Vagina (tissue), 2 donors: ENCODE measurements at places on chromosomes 3 and 15.

DNA sequence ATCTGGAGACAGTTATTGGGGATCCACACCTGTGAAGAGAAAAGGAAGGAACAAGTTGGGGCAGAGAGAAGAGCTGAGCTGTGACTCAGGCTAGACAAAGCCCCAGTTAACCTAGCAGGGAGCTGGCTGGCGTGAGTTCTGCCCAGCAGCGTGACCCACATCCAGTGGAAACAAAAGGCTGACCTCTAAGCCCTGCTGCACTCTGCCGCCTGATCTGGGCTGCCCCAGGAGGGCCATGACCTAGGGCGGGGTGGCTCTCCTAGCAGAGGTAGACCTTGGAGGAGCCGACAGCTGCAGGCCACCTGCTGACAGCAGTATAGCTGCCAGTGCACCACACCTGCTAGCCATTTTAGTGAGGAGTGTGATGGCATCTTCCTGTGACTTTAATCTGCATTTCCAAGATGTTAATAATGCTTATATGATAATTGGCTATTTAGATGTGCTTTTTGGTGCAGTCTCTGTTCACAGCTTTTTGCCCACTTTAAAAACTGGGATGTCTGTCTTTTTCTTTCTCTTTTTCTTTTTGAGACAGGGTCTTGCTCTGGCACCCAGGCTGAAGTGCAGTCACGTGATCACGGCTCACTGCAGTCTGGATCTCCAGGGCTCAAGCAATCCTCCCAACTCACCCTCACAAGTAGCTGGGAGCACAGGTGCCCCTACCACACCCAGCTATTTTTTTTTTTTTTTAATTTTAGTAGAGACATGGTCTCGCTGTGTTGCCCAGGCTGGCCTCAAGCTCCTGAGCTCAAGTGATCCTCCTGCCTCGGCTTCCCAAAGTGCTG is 78.1 kb downstream of the LSM3 start:
- no peak overlapping the region for H3K4me3 ChIP-seq
- no peak for DNase-seq
- no peaks in the 10 kb centered on the region for H3K4me1 ChIP-seq
- H3K36me3 ChIP-seq: no peaks in the 10 kb centered on the region

- no peak overlapping the region for H3K27ac ChIP-seq
- DNase-seq: no peak
- no peaks in the 10 kb centered on the region for H3K27me3 ChIP-seq
- H3K4me1 ChIP-seq: no peaks in the 10 kb centered on the region
- no peaks in the 10 kb centered on the region for H3K36me3 ChIP-seq
- no peak overlapping the region for H3K4me3 ChIP-seq
Observed at GRCh38 chr3:148070041-148070440, 627.7 kb upstream of the AGTR1 start.

- no peak for DNase-seq
- H3K27ac ChIP-seq: no peak overlapping the region
- no peaks in the 10 kb centered on the region for H3K36me3 ChIP-seq
- no peak overlapping the region for H3K4me3 ChIP-seq
- H3K4me1 ChIP-seq: no peaks in the 10 kb centered on the region
Observed at GRCh38 chr15:75867449-75867848, 24.2 kb downstream of the UBE2Q2 start.

GRCh38 chr3:172580680-172581401 is 57.6 kb upstream of the TNFSF10 start:
- H3K4me1 ChIP-seq: peaks cover 46% of the 10 kb centered on the region
- no peaks in the 10 kb centered on the region for H3K27me3 ChIP-seq

DNA sequence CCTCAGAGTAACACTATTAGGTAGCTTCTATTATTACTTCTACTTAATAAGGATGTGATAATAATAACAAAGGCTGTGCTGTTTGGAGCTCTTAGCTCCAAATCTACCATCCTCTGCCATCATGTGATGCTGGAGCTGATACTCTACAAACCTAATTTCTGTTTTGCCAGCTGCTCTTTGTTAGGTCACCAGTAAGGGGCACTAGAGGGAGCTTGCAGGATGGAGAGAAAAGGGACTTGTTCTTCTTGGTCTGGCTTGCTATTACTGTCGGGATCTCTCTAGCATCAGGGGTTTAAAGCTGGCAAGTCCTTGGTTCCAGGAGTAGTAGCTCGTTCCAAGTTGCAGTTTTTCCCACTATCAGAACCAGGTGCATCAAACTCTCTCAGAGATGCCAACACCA is 194.9 kb upstream of the KBTBD8 start:
- H3K36me3 ChIP-seq: no peaks in the 10 kb centered on the region
- DNase-seq: no peak
- H3K4me3 ChIP-seq: no peak overlapping the region
- no peaks in the 10 kb centered on the region for H3K27me3 ChIP-seq
- no peak overlapping the region for H3K27ac ChIP-seq

- H3K4me3 ChIP-seq: no peak overlapping the region
- DNase-seq: no peak
- no peak overlapping the region for H3K27ac ChIP-seq
Observed at GRCh38 chr15:88970232-88970631, 57.1 kb upstream of the MFGE8 start.

GRCh38 chr15:71752128-71752527 is 58.2 kb upstream of the NR2E3 start:
- H3K4me3 ChIP-seq: no peak overlapping the region
- no peak overlapping the region for H3K27ac ChIP-seq

- no peaks in the 10 kb centered on the region for H3K27me3 ChIP-seq
- no peak overlapping the region for H3K4me3 ChIP-seq
- no peaks in the 10 kb centered on the region for H3K36me3 ChIP-seq
- H3K4me1 ChIP-seq: peaks cover 7% of the 10 kb centered on the region
Observed at GRCh38 chr3:46124216-46125177, 83.6 kb downstream of the CCR1 start.

GRCh38 chr3:134704556-134704955 is 53.7 kb upstream of the KY start:
- H3K27me3 ChIP-seq: no peaks in the 10 kb centered on the region
- no peak for DNase-seq

DNA sequence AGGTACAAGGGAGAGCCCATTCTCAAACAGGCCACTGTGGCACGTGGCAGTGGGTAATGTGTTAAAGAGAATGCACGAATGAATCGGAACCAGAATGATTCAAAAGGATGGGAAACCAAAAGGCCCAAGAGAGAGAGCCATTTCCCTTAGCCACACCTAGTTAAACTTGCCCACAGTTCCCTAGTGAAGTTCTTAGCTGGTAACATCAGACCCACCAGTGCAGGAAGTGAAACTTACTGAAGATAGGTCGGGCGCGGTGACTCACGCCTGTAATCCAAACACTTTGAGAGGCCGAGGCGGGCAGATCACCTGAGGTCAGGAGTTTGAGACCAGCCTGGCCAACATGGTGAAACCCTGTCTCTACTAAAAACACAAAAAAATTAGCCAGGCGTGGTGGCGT is 97.1 kb downstream of the MEX3B start:
- H3K4me1 ChIP-seq: peaks cover 9% of the 10 kb centered on the region
- no peak for DNase-seq
- H3K4me3 ChIP-seq: no peak overlapping the region
- H3K27me3 ChIP-seq: no peaks in the 10 kb centered on the region
- H3K27ac ChIP-seq: no peak overlapping the region
- no peaks in the 10 kb centered on the region for H3K36me3 ChIP-seq

GRCh38 chr3:138023754-138024153 is 13.8 kb downstream of the CLDN18 start:
- H3K27me3 ChIP-seq: no peaks in the 10 kb centered on the region
- no peak for DNase-seq
- no peaks in the 10 kb centered on the region for H3K36me3 ChIP-seq
- no peak overlapping the region for H3K27ac ChIP-seq
- H3K4me1 ChIP-seq: no peaks in the 10 kb centered on the region

DNA sequence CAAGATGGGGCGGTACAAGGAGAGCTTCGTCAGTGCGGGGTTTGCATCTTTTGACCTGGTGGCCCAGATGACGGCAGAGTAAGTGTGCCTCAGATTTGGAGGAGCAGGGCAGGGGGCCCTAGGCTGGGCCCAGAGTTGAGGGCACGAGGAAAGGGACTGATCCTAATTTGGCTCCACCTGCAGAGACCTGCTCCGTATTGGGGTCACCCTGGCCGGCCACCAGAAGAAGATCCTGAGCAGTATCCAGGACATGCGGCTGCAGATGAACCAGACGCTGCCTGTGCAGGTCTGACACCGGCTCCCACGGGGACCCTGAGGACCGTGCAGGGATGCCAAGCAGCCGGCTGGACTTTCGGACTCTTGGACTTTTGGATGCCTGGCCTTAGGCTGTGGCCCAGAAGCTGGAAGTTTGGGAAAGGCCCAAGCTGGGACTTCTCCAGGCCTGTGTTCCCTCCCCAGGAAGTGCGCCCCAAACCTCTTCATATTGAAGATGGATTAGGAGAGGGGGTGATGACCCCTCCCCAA is 19.8 kb downstream of the EPHB3 start:
- peaks cover 24% of the 10 kb centered on the region for H3K4me1 ChIP-seq
- no peaks in the 10 kb centered on the region for H3K36me3 ChIP-seq
- no peak overlapping the region for H3K4me3 ChIP-seq
- peak overlapping the region; percentile 10 for H3K27ac ChIP-seq
- H3K27me3 ChIP-seq: no peaks in the 10 kb centered on the region

DNA sequence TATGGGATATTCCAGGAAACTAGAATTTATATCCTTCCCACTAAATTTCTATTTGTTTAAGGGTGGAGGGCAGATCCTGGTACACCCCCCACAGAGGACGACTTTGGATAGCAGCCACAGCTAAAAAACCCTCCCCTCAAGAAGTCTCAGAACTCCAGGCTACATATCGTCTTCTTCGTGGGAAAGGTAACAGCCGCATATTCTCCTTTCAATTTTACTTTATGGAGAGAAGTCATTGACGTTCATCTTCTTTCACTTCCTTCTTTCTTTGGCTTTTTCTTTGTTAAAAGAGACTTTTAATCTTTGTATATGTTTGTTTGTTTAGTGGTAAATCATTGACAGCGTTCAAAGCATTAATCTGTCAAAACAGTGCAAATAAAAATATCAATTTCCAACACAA is 36.3 kb downstream of the TRIP4 start:
- H3K27me3 ChIP-seq: no peaks in the 10 kb centered on the region
- no peak for DNase-seq
- H3K4me3 ChIP-seq: no peak overlapping the region
- H3K4me1 ChIP-seq: no peaks in the 10 kb centered on the region

DNA sequence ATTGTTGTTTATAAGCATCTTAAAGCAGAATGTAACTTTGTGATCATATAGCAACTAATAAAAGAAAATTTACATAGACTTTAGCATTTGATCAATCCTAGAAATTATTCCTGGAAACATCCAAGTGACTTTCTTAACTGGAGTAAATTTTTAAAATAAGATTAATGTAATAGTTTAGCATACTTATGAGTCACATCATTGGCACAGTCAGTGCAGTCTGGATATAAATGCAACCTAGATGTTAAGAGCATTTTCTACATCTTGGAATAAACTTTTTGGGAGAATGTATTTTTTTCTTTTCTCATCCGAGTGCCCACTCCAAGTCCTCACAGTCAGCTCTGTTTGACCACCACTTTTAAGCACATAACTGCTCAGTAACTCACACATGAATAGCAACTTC is 324.6 kb upstream of the PLSCR5 start:
- no peak overlapping the region for H3K4me3 ChIP-seq
- no peaks in the 10 kb centered on the region for H3K36me3 ChIP-seq
- H3K4me1 ChIP-seq: no peaks in the 10 kb centered on the region
- DNase-seq: no peak
- no peaks in the 10 kb centered on the region for H3K27me3 ChIP-seq

DNA sequence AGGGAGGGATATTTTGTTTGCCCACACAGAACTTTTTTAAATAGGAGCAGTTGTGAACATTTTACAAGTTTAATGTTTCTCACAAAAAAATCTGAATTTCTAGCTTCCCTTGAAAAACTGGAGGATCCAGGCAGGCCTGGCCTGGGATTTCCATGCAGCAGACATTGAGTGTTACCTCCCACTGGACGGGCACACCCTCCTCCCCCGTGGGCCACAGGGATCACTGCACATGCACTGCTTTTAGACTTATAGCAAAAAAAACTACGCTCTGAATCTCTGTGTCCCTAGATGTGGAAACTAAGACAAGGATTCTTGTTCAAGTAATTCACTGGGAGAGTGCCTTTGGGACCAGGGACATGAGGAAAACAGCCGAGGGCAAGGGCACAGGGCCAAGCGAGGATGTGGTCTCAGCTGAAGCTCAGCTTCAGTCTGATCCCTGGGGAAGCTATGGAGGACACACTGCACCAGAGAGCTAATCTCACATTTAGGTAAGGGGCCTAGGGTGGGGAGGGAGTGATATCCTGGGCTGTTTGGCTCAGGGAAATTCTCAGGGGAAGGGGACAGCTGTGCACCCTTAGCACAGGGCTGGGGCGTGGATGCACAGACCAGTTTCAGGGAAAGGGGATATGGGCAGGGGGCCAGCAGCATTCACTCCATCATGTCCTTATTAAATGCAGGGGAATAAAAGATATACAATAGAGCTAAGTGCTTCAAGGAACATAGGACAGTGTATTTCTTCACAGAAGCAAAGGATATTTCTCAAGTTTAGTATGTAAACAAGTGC is 46.0 kb downstream of the FSIP1 start:
- H3K27me3 ChIP-seq: no peaks in the 10 kb centered on the region
- no peak overlapping the region for H3K27ac ChIP-seq
- no peaks in the 10 kb centered on the region for H3K4me1 ChIP-seq
- no peaks in the 10 kb centered on the region for H3K36me3 ChIP-seq

DNA sequence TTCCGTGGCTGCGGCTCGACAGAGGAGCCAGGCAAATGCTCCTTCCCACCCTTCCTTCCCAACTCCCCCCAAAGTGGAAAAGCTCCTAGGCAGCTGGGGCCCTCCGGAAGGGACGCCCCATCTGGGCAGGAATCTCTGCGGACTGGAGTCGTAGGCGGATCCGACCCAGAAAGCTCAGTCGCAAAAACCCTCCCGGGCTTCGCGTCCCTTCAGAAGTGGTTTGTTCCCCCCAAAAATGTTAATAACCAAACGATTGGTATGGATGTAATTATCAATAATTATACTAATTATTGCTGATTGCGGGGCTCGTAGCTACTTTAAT is 3.8 kb downstream of the RNU6-1 start:
- peaks cover 17% of the 10 kb centered on the region for H3K27me3 ChIP-seq
- peaks cover 54% of the 10 kb centered on the region for H3K4me1 ChIP-seq
- H3K36me3 ChIP-seq: no peaks in the 10 kb centered on the region

DNA sequence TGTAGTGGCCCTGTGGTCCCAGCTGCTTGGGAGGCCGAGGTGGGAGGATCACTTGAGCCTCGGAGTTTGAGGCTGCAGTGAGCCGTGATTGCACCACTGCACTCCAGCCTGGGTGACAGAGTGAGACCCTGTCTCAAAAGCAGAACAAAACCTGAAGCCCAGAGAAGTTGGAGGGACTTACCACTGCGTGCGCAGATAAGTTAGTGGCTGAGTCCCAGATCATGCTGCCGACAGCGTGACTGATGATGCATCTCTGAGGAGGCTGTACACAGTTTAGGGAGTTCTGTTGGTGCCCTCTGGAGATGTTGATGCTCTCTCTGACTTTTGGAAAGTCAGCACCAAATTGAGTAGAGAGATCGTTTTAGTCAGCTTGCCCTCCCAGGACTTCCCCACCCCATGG is 15.8 kb upstream of the ABTB1 start:
- H3K4me3 ChIP-seq: no peak overlapping the region
- H3K27ac ChIP-seq: no peak overlapping the region
- no peaks in the 10 kb centered on the region for H3K36me3 ChIP-seq
- no peaks in the 10 kb centered on the region for H3K4me1 ChIP-seq
- no peak for DNase-seq
- no peaks in the 10 kb centered on the region for H3K27me3 ChIP-seq

GRCh38 chr3:173395073-173395411 is 2.5 kb upstream of the NLGN1 start:
- H3K27me3 ChIP-seq: no peaks in the 10 kb centered on the region
- H3K27ac ChIP-seq: peak overlapping the region; percentile 87
- DNase-seq: no peak
- peaks cover 5% of the 10 kb centered on the region for H3K4me1 ChIP-seq

GRCh38 chr15:74565381-74566085 is 24.5 kb downstream of the ARID3B start:
- no peak overlapping the region for H3K27ac ChIP-seq
- no peaks in the 10 kb centered on the region for H3K27me3 ChIP-seq
- no peaks in the 10 kb centered on the region for H3K36me3 ChIP-seq
- no peak overlapping the region for H3K4me3 ChIP-seq
- no peaks in the 10 kb centered on the region for H3K4me1 ChIP-seq
